ENCODE measurements at places on chromosomes 2 and 18.

DNA sequence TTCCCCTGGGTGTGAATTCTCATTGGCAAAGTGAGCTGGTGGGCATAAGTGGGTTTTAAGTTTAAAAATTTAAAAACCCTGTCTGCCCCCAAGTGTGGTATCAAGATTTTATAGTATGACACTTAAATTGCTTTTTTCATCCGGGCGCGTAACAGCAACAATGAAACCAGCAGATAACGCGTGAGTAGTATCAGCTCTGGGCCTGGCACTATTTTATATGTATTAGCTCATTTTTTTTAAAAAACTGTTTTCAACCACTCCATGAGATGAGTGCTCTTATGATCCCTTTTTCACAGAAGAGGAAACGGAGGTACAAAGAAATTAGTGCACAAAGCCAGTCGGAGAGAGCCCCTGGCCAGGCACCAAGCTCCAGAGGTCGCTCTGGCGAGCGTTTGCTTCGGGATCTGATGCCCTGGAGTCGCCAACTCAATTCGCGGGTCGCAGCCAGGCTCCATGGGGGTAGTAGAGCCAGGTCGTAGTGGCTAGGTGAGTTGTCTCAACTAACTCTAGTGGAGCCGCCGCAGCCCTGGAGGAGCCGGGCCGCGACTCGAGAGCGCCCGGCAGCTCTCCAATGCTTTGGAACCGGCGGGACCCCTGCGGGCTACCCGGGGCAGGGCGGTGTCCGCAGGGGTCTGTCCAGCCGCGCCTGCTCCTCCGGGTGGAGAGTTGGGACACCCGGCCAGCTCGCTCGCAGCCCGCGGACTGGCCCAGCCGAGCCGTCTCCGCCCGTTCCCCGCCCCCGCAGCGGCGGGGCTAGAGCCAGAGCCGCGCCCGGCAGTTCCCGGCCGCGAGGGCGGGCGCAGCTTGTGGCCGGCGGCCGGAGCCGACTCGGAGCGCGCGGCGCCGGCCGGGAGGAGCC is at the start of gene IL1R1:
IL1R1 (plus strand) TSS at position 777 of the 859 bp plus-strand sequence. CDS start 14,979 bp downstream, outside the sequence.
- peak; percentile 93 for DNase-seq

GRCh38 chr2:1750933-1751766 is 6.8 kb upstream of the PXDN start:
- DNase-seq = peak; percentile 76

GRCh38 chr2:20418519-20418918 is 28.4 kb upstream of the RHOB start:
- DNase-seq = no peak

DNA sequence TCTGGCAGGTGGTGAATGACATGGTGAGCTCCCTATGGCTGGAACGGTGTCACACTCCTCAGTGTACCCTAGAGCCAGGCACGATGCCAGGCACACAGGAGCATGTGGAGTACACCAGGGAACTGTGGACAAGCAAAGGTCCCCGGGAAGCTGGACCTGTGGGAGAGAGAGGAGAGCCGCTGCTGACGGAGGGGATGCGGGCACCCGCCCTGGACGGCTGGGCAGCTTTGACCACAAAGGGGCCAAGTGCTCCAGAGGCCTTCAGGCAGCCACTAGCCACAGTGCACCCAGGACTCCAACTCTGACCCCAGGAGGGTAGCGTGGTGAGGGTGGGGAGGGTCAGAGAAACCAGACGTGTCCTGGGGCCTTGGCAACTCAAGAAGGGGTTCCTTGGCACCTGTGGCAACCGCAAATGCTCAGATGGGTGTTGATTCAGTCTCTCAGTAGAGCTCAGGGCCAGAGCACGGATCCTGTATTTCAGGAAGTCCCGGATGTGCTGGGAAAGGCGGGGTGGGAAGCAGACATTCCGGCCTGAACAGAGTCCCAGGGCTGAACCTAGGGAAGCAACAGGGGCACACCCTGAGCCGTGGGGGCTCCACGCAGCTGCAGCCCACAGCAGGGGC is 2.3 kb upstream of the MAB21L4 start:
- DNase-seq = no peak

- no peak for DNase-seq
Observed at GRCh38 chr18:41967680-41968079, 12.6 kb downstream of the PIK3C3 start.

Data from cardiac septum (tissue), 1 donor.